ENCODE measurements at places on chromosomes 11 and 22. TPM values are rescaled to one million over a fixed set of nuclear protein-coding genes. Genes with fewer than 3 reads are reported as not detected.

GRCh38 chr11:61732705-61733104 is 19.7 kb upstream of the MYRF start:
- peaks cover 4% of the 10 kb centered on the region for H3K4me1 ChIP-seq
- DNase-seq = no peak
- no peak overlapping the region for H3K4me3 ChIP-seq
- H3K36me3 ChIP-seq = no peaks in the 10 kb centered on the region
- no peaks in the 10 kb centered on the region for H3K27me3 ChIP-seq
- H3K27ac ChIP-seq = no peak overlapping the region

APOL4 gene
- total RNA-seq = 8.5 TPM

GRCh38 chr11:105110688-105111030 is 28.9 kb downstream of the CARD18 start:
- H3K4me1 ChIP-seq = peaks cover 6% of the 10 kb centered on the region
- no peaks in the 10 kb centered on the region for H3K36me3 ChIP-seq
- H3K27me3 ChIP-seq = no peaks in the 10 kb centered on the region
- no peak overlapping the region for H3K4me3 ChIP-seq
- no peak for DNase-seq

- H3K4me3 ChIP-seq = no peak overlapping the region
- no peak overlapping the region for H3K27ac ChIP-seq
- DNase-seq = no peak
- no peaks in the 10 kb centered on the region for H3K4me1 ChIP-seq
These were observed 221.4 kb downstream of the BLID start for GRCh38 chr11:121894581-121894980.

CASP12 gene
- 0.61 TPM for total RNA-seq

GRCh38 chr11:57406337-57406904 is 16.0 kb upstream of the PRG2 start:
- no peaks in the 10 kb centered on the region for H3K4me1 ChIP-seq
- no peaks in the 10 kb centered on the region for H3K36me3 ChIP-seq
- H3K27me3 ChIP-seq = no peaks in the 10 kb centered on the region
- H3K27ac ChIP-seq = no peak overlapping the region
- no peak overlapping the region for H3K4me3 ChIP-seq

- no peak overlapping the region for H3K27ac ChIP-seq
- H3K4me3 ChIP-seq = no peak overlapping the region
- DNase-seq = no peak
- no peaks in the 10 kb centered on the region for H3K4me1 ChIP-seq
- H3K27me3 ChIP-seq = no peaks in the 10 kb centered on the region
- no peaks in the 10 kb centered on the region for H3K36me3 ChIP-seq
These were observed 9.5 kb downstream of the C11orf54 start for GRCh38 chr11:93751001-93751400.

DNA sequence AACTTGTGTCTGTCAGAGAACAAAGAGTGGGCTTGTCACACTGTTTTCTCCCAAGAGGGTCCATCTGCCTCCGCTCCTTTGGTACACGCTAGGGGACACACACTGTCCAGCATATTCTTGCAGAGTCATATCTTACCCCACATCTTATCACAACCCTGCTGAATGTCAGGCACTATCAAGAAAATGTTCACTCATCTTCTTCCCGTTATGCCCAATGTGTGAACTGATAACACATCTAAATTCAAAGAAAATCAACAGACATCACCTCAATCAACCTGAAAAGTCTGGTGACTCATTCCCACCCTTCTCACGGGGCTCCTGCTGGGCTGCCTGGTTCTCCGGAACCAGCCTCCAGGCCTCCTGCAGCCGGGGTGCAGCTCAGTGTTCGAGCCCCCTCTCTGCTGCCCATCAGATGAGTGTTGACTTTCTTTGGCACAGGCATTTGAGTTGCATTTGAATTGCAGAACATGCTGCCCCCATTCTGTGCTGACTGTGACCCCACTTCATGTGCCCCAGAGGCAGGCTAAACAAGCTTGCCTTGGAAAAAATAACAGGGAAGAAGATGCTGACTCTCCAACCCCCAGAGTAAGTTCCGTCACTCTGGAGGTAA is 19.4 kb downstream of the GRAP2 start:
- H3K27ac ChIP-seq = no peak overlapping the region
- peaks cover 16% of the 10 kb centered on the region for H3K4me1 ChIP-seq
- no peaks in the 10 kb centered on the region for H3K36me3 ChIP-seq
- peaks cover 79% of the 10 kb centered on the region for H3K27me3 ChIP-seq

MAPK8IP1 gene
- total RNA-seq = 6.9 TPM

DNA sequence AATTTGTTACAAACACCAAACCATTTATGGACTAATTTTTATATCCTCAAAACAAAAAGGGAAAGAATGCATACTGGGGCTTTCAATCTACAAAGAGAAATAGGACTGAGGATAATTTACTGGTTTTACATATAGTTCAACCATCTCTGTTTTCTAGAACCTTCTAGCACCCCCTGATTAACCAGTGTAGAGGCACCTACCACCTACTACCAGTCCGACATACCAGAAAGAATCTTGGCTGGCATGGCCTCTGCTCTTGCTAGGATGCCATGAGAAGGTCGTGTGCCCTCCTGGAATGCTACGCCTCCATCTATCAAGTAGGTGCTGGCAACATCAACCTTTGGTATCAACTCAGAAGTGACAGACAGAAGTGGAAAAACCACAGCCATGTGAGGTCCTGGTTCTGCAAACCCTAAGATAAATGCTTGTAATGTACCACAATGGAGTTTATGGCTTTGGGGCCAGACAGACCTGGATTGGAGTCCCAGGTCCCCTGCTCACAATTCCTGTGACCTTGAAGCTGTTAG is 28.2 kb downstream of the MYH9 start:
- H3K36me3 ChIP-seq = peaks cover 13% of the 10 kb centered on the region
- peaks cover 73% of the 10 kb centered on the region for H3K4me1 ChIP-seq
- H3K4me3 ChIP-seq = no peak overlapping the region
- H3K27me3 ChIP-seq = no peaks in the 10 kb centered on the region
- DNase-seq = no peak
- peak overlapping the region; percentile 65 for H3K27ac ChIP-seq

TCN1 gene
- 1.8 TPM for total RNA-seq

DRICH1 gene
- total RNA-seq = 0.70 TPM

DNA sequence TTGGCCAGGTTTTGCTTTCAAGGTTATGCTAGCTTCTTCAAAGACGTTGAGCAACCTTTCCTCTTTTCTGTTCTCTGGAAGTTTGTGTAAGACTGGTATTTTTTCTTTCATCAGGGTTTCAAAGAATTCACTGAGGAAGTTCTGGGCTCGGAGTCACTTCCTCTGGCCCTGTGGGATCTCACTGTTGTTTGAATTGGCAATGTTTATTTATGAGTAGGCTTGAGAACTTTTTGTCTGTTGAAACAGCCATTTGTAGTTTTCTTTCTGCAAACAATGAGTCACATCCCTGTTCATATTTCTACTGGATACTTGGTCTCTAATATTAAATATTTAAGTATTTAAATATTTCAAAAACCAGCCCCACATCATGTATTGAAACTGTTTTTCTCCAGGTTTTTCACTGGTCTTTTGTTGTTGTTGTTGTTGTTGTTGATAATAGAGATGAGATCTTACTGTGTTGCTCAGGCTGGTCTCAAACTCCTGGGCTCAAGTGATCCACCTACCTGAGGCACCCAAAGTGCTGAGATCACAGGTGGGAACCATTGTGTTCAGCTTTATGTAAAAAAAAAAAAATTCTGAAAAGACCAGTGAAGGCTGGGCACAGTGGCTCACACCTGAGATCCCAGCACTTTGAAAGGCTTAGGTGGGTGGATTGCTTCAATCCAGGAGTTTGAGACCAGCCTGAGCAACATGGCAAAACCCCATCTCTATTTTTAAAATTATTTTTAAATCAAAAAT is 26.9 kb downstream of the SUSD2 start:
- H3K27ac ChIP-seq = peak overlapping the region; percentile 84
- H3K27me3 ChIP-seq = no peaks in the 10 kb centered on the region
- H3K4me1 ChIP-seq = peaks cover 62% of the 10 kb centered on the region
- H3K36me3 ChIP-seq = no peaks in the 10 kb centered on the region
- no peak for DNase-seq
- no peak overlapping the region for H3K4me3 ChIP-seq

ZNF215 gene
- 3.7 TPM for total RNA-seq

GRCh38 chr22:24424001-24424900 is 3.1 kb upstream of the ADORA2A start:
- peaks cover 15% of the 10 kb centered on the region for H3K4me1 ChIP-seq
- no peaks in the 10 kb centered on the region for H3K36me3 ChIP-seq
- H3K4me3 ChIP-seq = peak overlapping the region; percentile 47
- peaks cover 8% of the 10 kb centered on the region for H3K27me3 ChIP-seq

GRCh38 chr11:130122141-130122575 is 37.4 kb upstream of the ST14 start:
- peak overlapping the region; percentile 85 for H3K27ac ChIP-seq
- no peaks in the 10 kb centered on the region for H3K27me3 ChIP-seq
- no peak overlapping the region for H3K4me3 ChIP-seq
- no peak for DNase-seq

ALX4 gene
- total RNA-seq = not detected

TUB gene
- total RNA-seq = 5.6 TPM

FAM181B gene
- total RNA-seq = not detected

DNA sequence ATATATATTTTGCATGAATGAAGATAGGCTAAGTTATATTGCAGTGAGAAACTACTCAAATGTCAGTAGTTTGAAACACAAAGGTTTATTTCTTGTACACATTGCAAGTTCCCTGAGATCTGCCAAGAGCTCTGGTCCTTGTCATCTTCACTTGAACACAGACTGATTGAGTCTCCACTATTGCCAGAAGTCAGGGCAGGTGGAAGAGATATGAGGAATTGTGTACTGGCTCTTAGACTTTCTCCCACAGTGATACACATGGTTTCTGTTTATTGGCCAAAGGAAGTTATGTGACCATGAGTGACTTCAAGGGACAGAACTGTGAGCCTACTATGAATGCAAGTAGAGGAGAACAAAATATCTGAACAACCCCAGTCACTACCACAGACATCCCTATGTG is 44.2 kb downstream of the PPFIBP2 start:
- H3K27me3 ChIP-seq = no peaks in the 10 kb centered on the region
- H3K4me1 ChIP-seq = no peaks in the 10 kb centered on the region
- H3K4me3 ChIP-seq = no peak overlapping the region
- no peaks in the 10 kb centered on the region for H3K36me3 ChIP-seq
- no peak for DNase-seq
- H3K27ac ChIP-seq = no peak overlapping the region

- DNase-seq = no peak
- H3K4me3 ChIP-seq = no peak overlapping the region
- no peaks in the 10 kb centered on the region for H3K36me3 ChIP-seq
- no peak overlapping the region for H3K27ac ChIP-seq
- no peaks in the 10 kb centered on the region for H3K4me1 ChIP-seq
These were observed 89.2 kb upstream of the NCAM1 start for GRCh38 chr11:112871909-112872500.

GRCh38 chr11:7540830-7541555 is 27.2 kb downstream of the PPFIBP2 start:
- no peak for DNase-seq
- H3K4me3 ChIP-seq = no peak overlapping the region
- peaks cover 13% of the 10 kb centered on the region for H3K27me3 ChIP-seq

- no peak for DNase-seq
- no peaks in the 10 kb centered on the region for H3K27me3 ChIP-seq
- no peak overlapping the region for H3K27ac ChIP-seq
- no peaks in the 10 kb centered on the region for H3K4me1 ChIP-seq
These were observed 56.1 kb downstream of the SYT9 start for GRCh38 chr11:7307836-7308235.

DNA sequence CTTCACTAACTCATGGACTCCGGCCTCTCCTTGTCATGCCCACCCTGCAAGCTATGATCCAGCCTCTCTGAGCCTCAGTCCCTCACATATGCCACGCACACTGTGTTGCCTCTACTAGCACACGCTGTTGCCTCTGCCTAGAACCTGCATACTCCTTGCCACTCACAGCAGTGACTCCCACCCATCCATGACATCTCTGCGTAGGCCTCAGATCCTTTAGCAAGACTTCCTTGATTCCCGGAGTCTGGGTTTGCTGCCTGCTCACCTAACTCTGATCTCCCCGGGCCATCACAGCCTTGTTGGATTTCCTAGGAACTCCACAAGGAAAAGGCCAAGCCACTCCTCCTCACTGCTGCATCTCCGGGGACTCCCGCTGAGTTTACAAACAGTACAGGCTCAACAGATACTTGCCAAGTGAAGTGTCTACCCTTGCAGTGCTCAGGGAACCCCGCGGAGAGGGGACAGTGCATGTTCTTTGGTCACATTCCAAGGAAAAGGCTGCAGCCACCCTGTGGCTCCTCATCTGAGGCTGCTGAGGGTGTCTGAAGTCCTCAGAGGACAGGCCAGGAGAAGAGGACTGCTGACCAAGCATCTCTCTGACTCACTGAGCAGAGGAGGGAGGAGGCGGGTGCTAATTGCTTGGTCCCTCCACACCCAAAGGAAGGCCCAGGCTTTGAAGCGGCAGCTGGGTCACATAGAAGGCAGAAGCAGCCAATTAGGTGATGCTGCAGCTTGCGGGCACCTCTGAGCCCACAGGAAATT is 42.4 kb upstream of the NAV2 start:
- H3K4me1 ChIP-seq = peaks cover 16% of the 10 kb centered on the region
- no peak overlapping the region for H3K4me3 ChIP-seq
- H3K27ac ChIP-seq = no peak overlapping the region
- no peak for DNase-seq
- no peaks in the 10 kb centered on the region for H3K36me3 ChIP-seq
- no peaks in the 10 kb centered on the region for H3K27me3 ChIP-seq

DNA sequence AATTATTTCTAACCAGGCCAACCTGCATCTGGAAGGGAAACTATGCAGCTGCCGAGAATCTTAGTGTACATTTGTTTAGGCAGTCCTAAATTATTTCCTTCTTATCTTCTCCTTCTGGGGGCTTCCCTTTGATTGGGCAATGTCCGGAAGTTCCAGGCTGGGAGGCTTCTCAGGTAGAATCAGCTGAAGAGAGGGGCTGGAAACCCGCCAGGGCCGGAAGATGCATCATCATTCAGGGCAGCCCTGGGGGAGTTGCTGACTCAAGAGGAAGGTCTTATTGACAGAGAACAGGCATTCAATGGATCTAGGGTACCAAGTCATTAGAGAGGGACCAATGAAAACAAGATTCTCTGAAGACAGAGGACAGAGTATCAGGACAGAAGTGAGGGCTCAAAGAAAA is 150.7 kb downstream of the BLID start:
- no peaks in the 10 kb centered on the region for H3K36me3 ChIP-seq
- H3K27ac ChIP-seq = no peak overlapping the region
- H3K4me1 ChIP-seq = no peaks in the 10 kb centered on the region
- no peak for DNase-seq
- no peak overlapping the region for H3K4me3 ChIP-seq

- no peak overlapping the region for H3K27ac ChIP-seq
- no peak overlapping the region for H3K4me3 ChIP-seq
- peaks cover 18% of the 10 kb centered on the region for H3K4me1 ChIP-seq
- no peaks in the 10 kb centered on the region for H3K36me3 ChIP-seq
- no peaks in the 10 kb centered on the region for H3K27me3 ChIP-seq
These were observed 54.1 kb downstream of the WNT11 start for GRCh38 chr11:76152086-76152681.

DNA sequence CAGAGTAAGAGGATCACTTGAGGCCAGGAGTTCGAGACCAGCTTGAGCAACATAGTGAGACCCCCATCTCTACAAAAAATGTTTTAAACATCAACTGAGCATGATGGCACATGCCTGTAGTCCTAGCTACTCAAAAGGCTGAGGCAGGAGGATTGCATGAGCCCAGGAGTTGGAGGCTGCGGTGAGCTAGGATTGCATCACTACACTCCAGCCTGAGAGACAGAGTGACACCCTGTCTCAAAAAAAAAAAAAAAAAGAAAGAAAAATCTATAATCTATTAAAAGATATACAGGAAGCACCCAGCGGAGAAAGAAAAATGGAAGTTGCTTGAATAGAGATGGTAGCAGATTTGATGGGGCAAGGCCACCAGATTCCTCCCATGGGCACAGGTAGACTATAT is 61.8 kb downstream of the FAM83F start:
- no peak for DNase-seq
- H3K36me3 ChIP-seq = no peaks in the 10 kb centered on the region
- no peaks in the 10 kb centered on the region for H3K27me3 ChIP-seq
- no peak overlapping the region for H3K27ac ChIP-seq
- H3K4me3 ChIP-seq = no peak overlapping the region

Data from left lung (tissue), 14 donors.